Activated CD4-positive, CD25-positive, alpha-beta regulatory T cell (primary cell): ENCODE measurements at places on chromosomes 7 and 10.

DNA sequence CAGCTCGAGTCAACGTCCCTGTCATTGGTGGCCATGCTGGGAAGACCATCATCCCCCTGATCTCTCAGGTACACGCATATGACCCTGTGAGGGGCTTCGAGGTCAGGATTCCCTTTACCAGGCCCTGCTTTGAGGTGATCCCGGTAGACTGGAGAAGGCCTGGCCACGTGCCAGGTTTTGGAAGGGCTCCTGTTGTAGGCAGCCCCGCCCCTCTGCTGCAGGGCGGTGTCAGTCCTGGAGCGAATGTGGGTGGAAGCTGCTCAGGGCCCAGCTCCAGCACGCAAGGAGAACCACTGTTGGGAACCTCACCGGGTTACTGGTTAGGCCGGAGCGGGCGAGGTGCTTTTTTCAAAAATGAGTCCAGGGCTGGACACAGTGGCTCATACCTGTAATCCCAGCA lies 15.6 kb downstream of the MDH2 start:
- DNase-seq, result no peak

DNA sequence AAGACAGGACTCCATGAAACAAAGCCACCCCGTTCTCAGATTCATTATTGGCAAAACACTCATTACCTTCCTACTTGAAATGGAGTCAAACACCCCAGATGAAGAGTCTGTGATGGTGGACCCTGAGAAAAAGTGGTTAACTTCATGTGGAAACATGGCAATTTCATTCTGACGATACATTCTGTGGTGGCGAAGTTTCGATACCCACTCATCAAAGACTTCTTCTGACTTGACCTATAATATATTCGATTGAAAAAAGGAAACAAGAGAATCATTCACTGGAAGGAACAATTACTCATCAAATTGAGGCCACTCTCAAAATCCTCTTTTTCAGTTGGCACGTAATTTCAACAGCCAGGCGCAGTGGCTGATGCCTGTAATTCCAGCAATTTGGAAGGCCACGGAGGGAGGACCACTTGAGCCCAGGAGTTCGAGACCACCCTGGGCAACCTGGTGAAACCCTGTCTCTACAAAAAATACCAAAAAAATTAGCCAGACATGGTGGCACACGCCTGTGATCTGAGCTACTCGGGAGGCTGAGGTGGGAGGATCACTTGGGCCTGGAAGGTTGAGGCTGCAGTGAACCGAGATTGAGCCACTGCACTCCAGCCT lies 108.8 kb upstream of the GSDME start:
- DNase-seq, result no peak

DNA sequence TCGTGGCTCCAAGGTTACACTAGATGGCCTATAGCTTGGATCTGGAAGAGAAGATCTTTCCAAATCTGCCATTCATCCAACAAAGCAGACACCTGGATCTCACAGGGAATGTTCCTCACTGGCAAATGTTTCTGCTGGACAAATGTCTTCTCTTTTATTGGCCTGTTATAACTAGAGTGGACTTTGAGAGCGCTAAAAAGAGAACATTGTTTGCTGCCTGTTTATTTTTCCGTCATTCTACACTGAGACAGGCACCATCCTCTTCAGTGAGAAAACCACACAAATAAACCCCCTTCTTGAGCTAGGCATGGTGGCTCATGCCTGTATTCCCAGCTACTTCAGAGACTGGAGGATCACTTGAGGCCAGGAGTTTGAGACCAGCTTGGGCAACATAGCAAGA lies 206.9 kb downstream of the CREB5 start:
- no peak for DNase-seq

DNA sequence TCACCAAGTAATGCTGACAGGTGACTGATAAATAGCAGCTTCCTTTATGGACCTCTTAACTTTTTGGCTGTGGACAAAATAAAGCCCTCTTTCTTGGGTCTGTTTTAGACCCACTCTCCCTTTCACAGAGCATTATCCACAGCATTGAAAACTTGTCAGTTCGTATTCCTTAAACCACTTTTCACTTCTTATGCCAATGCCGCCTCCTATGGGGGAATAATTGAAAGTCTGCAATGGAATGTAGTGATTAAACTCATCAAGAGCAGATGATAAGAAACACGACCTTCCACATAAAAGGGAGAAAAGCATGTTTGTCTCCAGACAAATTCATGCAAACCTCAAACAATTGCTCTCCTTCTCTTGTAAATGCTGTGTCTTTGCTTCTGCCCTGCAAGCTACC lies 153.4 kb downstream of the SORCS1 start:
- DNase-seq, result no peak

DNA sequence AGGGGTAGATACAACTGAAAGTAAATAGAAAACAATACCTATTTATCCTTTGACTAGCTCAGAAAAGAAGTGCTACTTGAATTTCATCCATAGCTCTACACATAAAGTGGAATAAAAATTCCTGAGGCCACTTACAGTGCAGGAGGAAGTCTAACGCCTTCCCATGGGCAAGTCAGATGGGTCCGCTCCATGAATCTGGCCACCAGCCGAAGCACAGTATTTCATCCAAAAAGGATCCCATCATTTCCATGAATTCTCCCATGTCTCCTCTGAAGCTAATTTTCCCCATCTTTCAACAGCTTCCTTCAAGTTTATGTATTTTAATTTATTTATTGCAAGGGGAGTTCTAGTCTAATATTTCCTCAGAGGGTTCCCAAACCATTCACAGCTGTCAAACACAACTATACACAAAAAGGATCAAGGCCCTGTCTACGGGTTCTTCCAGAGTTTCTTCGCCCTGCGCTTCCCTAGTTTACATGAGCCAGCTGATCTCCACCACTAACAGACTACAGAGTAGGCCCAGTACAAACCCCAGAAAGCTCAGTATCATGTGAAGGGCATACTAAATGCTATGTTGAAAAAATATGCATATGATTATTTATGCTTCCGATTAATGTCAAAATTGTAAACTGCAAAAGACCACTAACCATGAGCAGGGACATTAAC lies 184.7 kb downstream of the DOCK4 start:
- DNase-seq, result no peak

- DNase-seq, result no peak
Measured at GRCh38 chr7:108108131-108108530, 22.0 kb downstream of the LAMB4 start.

- DNase-seq, result no peak
Measured at GRCh38 chr10:60717852-60718251, 60.4 kb upstream of the CDK1 start.

- no peak for DNase-seq
Measured at GRCh38 chr10:70491614-70492013, 13.0 kb downstream of the PALD1 start.

DNA sequence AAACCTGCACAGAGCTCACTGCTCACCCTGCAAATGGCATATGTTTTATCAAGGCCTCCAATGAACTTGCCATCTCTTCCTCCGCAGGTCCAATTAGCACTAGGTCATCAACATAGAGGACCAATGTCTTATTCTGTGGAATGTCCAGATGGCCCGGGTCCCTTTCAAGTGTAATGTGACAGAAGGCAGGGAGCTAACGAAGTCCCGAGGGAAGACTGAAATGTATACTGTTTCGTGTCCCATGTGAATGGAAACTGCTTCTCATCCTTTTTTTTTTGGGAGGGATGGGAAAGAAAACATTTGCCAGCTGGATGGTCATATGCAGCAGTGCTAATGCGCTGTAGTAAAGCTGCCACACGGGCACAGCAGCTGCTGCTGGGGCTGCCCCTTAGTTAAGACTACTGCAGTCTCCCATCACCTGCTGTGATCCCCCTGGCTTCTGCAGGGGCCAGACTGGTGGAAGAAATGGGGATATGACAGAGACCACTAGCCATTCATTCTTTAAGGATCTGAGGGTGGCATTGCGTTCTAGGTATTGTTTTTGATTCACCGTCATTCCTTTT lies 61.7 kb upstream of the CCNY start:
- no peak for DNase-seq

- no peak for DNase-seq
Measured at GRCh38 chr10:108632144-108632543, 1291.2 kb downstream of the XPNPEP1 start.

GRCh38 chr7:140696024-140696679 lies 356 bp upstream of the NDUFB2 start:
- DNase-seq, result peak; percentile 83

DNA sequence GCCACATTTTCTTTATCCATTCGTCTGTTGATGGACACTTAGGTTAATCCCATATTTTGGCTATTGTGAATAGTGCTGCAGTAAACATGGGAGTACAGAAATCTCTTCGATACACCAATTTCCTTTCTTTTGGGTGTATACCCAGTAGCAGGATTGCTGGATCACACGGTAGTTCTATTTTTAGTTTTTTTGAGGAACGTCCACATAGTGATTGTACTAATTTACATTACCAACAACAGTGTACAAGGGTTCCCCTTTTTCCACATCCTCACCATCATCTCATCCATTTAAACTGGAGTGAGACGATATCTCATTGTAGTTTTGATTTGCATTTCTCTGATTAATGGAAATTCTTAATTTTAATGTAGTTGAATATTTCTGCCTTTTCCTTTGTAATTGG lies 19.3 kb downstream of the VKORC1L1 start:
- no peak for DNase-seq

DNA sequence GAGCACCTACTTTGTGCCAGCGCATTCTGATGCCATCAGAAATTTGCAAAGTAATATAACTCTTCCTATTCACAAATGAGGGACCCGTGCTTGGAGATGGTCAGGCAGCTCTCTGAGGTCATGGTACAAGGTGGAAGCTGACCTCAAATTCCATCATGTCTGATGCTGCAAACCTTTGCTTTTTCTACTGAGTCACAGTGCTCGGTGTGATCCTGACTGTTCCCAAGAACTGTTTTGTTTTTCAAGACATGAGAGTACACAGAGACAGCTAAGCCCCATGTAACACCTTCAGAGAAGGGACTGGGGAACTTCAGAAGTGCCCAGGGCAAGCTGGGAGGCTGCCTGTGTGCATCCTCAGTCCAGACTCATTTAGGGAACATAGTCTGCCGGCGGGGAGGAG lies 111.3 kb downstream of the FRMD4A start:
- DNase-seq, result no peak

GRCh38 chr10:121668314-121669027 lies 70.2 kb upstream of the FGFR2 start:
- DNase-seq, result no peak

- DNase-seq, result no peak
Measured at GRCh38 chr10:61896854-61897661, 4.4 kb upstream of the ARID5B start.

DNA sequence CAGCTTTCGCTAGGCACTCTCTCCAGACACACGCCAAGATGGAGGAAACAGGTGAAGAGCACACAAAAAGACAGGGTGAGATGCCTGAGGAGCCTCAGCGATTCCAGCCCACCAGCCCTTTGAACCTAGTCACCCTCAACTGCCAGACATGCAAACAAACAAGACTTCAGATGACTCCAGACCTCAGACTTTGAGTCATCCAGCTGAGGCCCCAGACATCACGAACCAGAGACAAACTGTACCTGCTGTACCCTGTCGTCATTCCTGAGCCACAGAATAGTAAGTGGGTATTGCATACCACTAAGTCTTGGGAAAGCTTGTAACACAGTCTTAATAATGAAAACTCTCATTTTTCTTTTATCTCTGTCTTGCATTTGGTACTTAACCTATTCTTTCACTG lies 126.6 kb upstream of the LSM8 start:
- DNase-seq, result no peak

DNA sequence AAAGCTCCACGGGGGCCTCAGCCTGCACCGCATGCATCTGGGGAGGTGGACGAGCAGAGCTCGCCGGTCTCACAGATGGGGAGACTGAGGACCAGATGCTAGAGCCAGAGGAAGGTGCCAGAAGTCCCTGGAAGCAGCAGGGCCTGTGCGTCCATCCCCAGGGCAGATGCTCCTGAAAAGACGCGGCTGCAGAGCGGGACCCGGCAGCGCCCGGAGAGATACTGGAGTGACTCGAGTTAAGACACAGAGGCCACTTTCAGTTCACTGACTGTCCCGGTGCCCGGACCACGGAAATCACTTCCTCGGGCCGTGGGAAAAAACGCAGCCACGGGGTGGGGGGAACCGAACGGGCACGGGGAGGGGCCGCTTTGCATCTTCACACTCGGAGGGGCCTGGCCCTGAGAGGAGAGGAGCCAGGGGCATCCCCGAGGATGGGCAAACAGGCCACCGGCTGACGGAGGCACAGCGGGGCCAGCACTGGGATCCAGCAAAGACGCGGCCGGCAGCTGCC lies 85.4 kb downstream of the FOXL3 start:
- no peak for DNase-seq

GRCh38 chr7:138618933-138619332 lies 82.2 kb downstream of the SVOPL start:
- no peak for DNase-seq

- no peak for DNase-seq
Measured at GRCh38 chr7:5692112-5692844, 89.2 kb downstream of the RNF216 start.

- no peak for DNase-seq
Measured at GRCh38 chr10:85596389-85596788, 770.2 kb downstream of the GRID1 start.

DNA sequence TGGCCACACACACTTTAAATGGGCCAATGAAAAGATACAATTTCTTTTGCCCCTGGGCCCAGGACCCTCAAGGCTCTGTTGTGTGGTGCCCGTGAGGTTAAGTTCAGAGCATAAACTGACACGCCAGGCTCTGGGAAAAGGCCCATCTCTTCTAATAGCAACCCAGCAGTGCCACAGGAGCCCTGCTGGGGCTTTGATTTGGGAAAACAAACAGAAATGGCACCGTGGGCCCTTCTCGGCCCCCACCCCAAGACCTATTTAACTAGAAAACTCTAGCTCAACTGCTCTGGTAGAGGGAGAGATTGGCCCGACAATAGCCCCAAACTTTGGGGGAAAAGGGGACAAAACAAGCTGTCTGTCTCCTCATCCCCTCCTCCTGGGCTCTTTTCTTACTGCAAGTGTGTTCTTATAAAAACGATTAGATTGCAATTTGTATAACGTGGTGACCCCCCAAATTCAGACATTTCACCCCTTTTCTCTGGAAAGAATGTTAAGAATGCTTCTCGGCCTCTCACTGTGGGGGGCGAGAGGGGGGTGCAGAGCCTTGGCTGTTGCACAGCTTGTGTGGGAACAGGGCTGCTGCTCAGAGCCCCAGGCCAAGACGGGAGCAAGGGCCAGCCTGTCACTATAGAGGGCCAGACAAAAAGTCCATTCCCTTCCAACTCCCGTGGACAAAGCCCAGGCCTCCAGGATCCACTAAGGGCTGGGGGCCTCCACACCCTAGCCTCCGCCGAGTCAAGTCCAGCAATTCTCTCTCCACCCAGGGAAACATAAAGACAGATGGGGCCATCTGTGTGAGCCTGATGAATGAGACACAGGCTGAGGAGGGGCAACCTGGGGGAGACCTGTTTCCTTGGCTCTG lies 26.8 kb downstream of the DPCD start:
- no peak for DNase-seq
